ENCODE measurements at places on chromosomes 11 and 22. TPM values are rescaled to one million over a fixed set of nuclear protein-coding genes. Genes with fewer than 3 reads are reported as not detected.

- H3K4me1 ChIP-seq: no peaks in the 10 kb centered on the region
- no peaks in the 10 kb centered on the region for H3K36me3 ChIP-seq
- H3K27ac ChIP-seq: no peak overlapping the region
These were observed 9.2 kb upstream of the GAS2 start for GRCh38 chr11:22657101-22657694.

RGL4 gene
- not detected for total RNA-seq

GRCh38 chr22:42263944-42264343 lies 6.5 kb downstream of the TCF20 start:
- no peak for ATAC-seq
- H3K4me3 ChIP-seq: no peak overlapping the region
- peaks cover 8% of the 10 kb centered on the region for H3K4me1 ChIP-seq
- no peaks in the 10 kb centered on the region for H3K27me3 ChIP-seq

GRCh38 chr11:118623269-118623655 lies 15.8 kb downstream of the PHLDB1 start:
- peak overlapping the region; percentile 95 for H3K27ac ChIP-seq
- peaks cover 36% of the 10 kb centered on the region for H3K36me3 ChIP-seq
- H3K4me1 ChIP-seq: peaks cover 80% of the 10 kb centered on the region

PAMR1 gene
- 4.2 TPM for total RNA-seq

DNA sequence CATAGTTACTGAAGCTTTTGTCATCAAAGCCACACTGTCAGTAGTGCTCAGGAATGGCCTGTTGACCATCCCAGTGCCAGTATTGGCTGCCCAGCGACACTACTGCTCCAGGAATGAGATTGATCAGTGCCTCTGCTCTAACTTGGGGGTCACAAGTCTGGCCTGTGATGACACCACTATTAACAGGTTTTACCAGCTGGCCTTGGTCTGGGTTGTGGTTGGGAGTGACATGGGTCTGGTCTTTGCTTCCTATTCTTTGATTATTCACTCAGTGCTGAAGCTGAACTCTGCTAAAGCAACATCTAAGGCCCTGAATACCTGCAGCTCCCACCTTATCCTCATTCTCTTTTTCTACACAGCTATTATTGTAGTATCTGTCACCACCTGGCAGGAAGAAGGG lies 21.5 kb downstream of the OR56B4 start:
- H3K36me3 ChIP-seq: no peaks in the 10 kb centered on the region
- H3K27me3 ChIP-seq: no peaks in the 10 kb centered on the region
- H3K4me3 ChIP-seq: no peak overlapping the region
- ATAC-seq: no peak

GRCh38 chr22:25950111-25950510 lies 208.1 kb downstream of the MYO18B start:
- ATAC-seq: no peak
- peaks cover 66% of the 10 kb centered on the region for H3K27me3 ChIP-seq
- H3K27ac ChIP-seq: no peak overlapping the region
- H3K36me3 ChIP-seq: no peaks in the 10 kb centered on the region
- no peaks in the 10 kb centered on the region for H3K4me1 ChIP-seq
